Activated T-cell treated with anti-CD3 and anti-CD28 coated beads for 1 hour (primary cell): ENCODE measurements at places on chromosomes 5 and 9.

DNA sequence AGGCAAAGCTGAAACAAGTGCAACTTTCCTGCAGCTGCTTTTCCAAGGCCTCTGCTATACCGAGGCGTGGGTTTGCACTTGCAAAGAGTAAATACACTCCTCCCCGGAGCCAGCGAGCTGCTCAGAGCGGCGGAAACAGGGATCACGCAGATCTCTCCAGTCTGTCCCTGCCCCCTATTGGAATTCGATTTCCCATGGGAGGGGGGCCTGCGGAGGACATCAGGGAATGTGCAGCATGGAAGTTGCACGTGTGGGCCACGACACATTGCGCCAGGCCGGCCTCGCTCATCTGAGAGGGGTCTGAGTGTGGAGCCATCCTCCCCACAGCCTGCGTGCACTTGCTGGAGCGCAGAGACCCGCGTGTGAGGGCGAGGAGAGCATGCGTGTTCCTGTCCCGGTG lies 104.3 kb upstream of the PHYKPL start:
- DNase-seq: no peak

GRCh38 chr5:160788102-160788660 lies 63.8 kb downstream of the ATP10B start:
- DNase-seq: no peak

DNA sequence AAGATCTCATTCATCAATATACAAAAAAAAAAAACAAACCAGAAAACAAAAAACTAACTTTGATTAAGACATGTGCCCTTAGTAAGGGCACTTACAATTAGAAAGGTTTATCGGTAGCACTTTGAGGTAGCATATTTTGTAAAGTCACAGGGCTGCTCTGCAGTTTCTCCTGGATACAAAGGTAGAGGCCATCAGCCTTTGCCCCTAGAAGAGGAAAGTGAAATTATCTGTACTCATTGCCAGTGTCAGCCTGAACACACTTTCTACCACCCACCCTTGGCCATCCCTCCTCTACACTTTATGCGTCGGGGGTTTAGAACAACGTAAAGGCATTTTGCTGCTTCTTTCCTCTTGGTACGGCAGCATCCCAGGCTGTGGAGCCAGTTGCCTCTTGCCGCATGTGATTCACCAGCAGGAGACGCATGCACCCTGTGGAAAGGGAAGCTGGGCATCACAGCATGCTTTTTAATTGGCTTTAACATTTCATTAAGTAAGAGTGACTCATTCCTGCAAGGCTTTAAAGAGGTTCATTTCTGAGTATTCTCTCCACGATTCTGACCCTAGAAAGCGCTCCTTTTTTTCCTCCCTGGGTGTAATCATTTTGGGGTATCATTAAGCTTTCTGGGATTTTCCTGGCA lies 84.6 kb downstream of the CEMIP2 start:
- DNase-seq: no peak

GRCh38 chr5:88438006-88438405 lies 169.4 kb upstream of the TMEM161B start:
- no peak for DNase-seq

DNA sequence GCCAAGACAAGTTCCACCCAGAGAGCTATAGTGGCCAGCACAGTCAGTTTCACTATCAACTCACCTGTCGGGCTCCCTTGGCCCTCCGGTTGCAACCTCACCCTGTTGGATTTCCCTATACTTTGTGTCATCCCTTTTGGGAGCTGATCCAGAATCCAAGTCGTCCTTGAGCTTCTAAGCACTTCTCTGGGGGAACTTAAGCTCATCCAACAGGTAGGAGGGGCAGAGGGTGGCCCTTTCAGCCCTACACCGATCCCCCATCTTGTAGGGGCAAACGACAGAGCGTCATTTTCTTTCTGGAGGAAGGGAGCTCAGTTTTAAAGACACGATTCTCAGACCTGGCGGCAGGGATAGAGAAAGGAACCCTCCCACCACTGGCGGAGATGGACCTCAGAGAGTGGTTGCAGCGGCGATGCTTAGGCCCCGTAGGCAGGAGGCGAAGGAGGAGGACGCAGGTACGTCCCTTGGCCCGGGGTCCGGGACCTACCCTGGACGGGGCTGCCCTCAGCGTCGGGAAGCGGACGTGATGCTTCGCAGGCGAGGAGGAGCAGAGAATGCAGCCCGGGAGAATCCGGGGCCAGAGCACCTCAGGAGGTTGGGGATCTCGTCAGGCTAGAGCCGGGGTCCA lies 519 bp downstream of the ZER1 start:
- peak; percentile 2 for DNase-seq
